ENCODE measurements at places on chromosomes 7 and 10. TPM values are rescaled to one million over a fixed set of nuclear protein-coding genes. Genes with fewer than 3 reads are reported as not detected.

Gene C10orf62
- total RNA-seq = not detected

Gene CRHR2
- total RNA-seq = not detected

Gene RAMP3
- 0.58 TPM for total RNA-seq

Gene FBXL13
- total RNA-seq = 0.99 TPM

Gene LIPN
- not detected for total RNA-seq

Gene UTF1
- not detected for total RNA-seq

Gene FFAR4
- not detected for total RNA-seq

Gene PI4K2A
- 24.3 TPM for total RNA-seq

Gene SLC29A4
- total RNA-seq = 1.7 TPM

Gene KIF11
- 3.3 TPM for total RNA-seq

Gene LHFPL3
- total RNA-seq = not detected

Gene PROSER2
- 2.0 TPM for total RNA-seq

Gene PURB
- total RNA-seq = 13.2 TPM

Gene OR2A42
- not detected for total RNA-seq

Gene RPEL1
- total RNA-seq = under 0.01 TPM

Gene MALRD1
- total RNA-seq = 1.0 TPM

Gene SNX10
- total RNA-seq = 0.15 TPM

Gene NUTM2A
- total RNA-seq = 2.3 TPM

Gene AKR1C4
- not detected for total RNA-seq

Gene C7orf33
- total RNA-seq = not detected

Gene CPVL
- total RNA-seq = 0.66 TPM

Gene SPDYE6
- 0.15 TPM for total RNA-seq

Gene CTAGE15
- not detected for total RNA-seq

Gene SLC26A3
- total RNA-seq = not detected

Gene CYP2C19
- total RNA-seq = not detected

Gene TUBAL3
- not detected for total RNA-seq

Gene MYL10
- not detected for total RNA-seq

Gene CTAGE6
- total RNA-seq = 0.66 TPM

Measured in smooth muscle cell of trachea (primary cell).